ENCODE measurements at places on chromosomes 4 and X.

DNA sequence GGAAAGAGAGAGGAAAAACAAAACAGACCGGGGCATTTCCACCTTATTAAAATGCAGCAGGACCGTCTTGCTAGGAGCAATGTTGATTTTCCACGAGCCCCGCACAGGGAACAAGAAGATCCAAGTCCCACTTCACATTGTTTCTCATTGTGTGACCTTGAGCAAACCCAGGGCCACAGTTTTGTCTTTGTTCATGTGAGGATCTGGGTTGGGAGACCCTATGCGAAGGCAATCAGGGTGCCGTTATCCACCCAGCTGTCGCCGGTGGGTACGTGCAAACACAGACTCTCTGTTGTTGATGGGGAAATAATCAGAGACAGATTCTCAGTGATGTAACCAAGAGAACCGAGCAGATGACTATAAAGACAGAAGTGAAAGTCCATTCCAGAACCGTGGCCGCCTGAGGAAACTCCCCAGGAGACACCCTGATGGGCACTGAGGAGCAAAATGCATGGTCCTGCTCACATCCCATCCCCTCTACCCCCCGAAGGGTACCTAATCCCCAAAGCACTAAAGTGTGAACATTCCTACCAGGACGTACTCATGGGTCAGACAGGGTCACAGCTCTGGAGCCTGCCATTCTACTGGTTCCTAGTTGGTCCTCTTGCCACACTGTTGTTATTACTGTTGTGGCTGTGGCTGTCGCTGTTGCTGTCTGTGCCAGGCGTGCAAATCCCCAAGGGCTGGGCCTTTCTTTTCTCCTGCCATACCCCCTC, 102.7 kb upstream of the RBPJ start:
- no peak for DNase-seq

DNA sequence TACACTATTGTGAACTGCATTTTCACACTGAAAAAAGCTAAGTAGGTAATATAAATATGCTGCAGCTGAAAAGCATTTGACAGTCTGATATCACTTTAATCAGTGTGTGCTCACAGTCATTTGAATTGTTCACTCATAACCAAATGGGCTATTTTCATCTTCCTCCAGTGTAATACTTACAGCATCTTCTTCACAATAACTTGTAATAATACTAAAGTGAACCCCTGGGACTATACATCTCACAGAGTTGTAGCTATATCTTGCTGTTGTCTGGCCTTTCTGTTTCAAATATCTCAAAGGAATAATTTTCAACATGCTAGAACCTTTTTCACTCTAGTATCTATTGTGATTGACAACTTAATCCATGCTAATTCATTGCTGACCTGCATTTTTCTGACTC, 66.8 kb upstream of the GALNTL6 start:
- DNase-seq: no peak

DNA sequence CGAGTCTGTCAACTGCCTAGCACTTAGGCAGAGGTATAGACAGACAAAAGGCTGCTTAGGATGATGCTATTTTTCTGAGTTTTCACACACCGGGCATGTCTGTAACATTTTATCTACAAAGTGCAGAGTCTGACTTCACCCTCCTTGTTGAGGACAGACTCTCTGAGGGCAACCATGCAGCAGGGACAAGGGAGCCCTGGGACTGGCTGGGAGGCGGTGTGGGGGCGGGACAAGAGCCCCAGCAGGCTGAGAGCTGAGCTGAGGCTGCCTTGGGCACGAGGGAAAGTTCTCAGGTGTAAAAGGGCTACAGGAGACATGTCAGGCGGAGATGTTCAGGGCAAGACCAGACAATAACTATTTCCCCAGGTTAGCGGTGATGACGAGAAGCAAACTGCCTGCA, 81.6 kb downstream of the GATB start:
- no peak for DNase-seq

DNA sequence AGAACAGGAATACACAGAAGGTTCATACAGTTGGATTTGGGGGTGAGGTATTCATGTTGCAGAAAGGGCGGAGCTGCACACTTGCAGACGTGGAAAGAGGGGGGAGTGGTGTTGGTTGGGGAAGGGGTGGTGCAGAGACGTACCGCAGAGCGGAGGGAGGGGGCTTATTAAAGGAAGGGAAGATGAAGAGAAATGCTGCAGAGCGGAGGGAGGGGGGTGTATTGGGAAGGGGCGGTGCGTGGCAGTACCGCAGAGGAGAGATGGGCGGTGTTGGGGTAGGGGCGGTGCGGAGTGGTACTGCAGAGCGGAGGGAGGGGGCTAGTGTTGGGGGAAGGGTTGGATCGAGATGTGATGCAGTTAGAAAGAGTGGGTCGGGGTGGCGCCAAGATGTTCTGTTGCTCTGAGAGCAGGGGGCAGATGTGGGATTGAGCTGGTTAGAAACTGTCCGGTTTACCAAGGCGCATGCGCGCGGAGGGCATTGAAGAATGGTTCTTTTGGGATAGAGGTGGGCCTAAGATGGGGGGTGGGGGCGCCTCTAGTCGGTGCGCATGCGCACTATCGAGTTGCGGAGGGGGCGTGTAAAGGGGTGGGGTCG, 900 bp downstream of the TRO start:
- peak; percentile 7 for DNase-seq

DNA sequence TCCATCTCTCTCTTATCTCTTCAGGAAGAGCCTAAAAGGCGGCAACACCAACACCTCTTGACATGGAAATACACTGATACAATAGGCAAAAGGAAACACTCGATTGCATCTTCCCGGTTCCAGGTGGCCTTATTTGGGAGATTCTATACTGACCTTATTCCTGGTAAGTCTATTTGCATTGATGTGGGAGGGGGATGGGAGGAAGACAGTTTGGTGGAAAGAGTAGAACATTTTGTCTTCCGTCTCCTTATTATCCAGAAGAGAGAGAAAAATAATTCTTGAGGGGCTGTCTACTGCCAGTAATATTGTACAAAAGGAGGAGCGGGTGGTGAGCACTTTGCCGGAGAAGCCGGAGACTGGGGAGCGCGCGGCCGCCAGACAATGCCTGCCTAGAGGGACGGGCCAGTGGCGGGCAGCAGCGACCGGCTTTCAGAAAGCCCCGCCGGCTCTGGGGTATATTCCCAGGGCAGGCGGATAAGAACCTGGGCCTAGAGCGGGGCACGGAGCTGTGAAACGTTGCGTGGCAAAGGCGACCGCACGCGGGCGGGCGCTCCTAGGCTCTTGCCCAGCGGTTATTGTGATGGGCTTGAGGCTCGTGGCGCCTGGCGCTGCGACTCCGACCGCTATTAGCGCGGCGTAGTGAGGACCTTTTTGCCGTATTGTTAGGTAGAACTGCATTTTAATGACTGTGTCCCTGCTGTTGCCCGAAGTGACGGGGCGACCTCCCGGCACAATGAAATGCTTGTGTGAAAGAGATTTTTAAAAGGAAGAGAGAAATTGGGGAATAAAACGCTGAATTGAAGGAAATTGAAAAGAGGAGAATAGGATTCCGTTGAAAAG, 518 bp downstream of the PRDM8 start:
- no peak for DNase-seq

DNA sequence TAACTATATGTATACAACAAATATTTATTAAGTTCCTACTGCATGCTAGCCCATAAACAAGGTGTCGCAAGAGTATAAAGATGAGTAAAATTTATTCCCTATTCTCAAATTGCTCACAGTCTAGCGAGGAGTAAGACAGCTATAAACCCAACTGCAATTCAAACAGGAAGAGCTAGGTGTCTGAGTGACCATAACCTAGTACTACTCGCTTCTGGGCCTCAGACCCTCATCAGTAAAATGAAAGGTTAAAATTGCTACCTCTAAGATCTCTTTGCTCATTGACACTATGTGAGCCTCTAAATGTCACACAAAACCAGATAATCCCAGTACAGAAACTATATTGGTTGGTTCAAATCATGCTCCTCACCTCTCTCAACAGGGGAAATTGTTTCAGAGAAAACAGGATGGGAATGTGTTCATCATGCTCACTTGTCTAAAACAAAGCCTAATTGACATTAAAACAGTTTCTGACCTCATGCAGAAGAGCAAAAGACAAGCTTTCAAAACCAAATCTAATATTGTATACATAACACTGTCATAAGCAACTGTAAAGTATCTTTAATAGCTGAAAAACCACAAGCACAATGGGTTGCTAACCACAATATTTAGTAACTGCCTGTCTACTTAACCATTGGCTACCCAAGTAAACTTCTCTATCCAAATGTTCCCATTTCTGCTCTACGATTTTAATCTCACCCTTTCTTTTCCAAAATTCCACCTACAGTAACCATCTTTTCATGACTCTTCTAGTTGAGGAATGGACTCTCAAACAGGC, 264.6 kb upstream of the FMR1 start:
- DNase-seq: no peak

GRCh38 chr4:82287720-82288119, 86.1 kb downstream of the HNRNPD start:
- DNase-seq: no peak

- no peak for DNase-seq
Observed at GRCh38 chr4:170425521-170426143, 335.9 kb upstream of the AADAT start.

DNA sequence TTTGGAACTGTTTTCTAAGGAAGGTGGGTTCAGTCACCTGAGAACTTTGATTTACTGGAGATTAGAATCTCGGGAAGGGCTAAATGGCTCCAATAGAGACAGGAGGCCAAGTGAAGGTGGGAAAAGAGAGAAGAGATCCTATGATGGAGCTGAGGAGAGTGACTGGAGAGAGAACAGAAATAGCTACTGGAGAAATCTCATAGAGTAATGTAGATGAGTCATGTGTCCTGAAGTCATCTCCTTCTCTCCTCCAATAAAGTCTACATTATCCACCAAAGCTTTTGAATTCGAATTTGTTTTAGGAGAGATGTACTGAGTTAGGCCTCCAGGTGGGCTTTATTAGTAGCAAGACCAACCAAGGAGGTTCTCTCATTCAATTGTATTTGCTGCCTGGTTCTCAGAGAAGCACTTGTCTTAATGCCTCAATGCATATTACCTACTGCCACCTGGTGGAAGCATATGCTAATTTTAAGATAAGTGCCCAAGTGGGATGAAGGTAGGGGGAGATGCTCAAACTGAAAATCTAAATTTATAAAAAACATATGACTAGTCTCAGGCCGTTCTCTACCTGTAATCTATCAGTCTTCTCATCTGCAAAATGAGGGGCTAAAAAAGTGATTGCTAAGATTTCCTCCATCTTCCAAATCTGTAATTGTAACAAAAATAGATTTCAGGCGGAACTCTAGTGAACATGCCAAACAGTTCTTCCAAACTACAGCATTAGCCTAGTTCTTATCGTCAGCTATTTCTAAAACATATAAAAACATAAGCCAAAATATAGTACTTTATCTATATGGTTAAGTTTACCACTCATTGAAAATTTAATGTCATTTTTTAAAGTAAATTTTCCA, 24.4 kb downstream of the TXK start:
- peak; percentile 38 for DNase-seq

DNA sequence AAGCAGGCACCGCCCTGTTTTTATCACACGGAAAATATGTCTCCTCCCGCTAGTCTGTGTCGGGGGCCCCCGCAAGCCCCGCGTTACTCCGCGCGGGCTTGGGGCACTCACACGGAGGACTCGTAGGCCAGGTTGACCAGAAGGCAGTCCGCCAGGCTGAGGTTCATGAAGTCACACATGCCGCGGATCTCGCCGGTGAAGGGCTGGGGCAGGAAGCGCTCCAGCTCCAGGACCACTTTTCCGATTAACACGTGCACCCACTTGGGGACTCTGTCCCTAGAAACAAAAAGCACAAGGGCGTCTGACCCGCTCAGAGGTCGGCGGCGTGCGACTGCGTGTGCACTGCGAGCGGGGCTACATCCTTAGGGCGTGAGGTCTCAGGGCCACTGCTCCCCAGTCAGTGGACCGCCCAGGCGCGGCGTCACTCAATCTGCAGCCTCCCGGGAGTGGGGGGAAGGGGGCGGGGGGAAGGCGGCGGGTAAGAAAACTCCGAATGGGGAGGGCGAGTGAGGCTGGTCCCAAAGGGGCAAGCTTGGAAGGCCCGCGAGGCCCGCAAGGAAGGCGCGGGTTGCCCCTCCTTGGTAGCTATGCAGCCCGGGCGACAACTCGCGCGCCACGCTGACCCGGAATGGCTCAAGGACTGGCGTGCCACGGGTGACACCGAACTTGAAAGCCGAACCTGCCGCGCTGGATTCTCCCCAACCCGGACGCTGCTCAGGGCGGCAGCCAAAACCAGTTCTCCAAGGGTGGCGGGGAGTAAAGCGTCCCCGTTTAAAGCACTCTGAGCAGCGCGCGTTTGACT, 722 bp downstream of the NAAA start:
- DNase-seq: peak; percentile 74

DNA sequence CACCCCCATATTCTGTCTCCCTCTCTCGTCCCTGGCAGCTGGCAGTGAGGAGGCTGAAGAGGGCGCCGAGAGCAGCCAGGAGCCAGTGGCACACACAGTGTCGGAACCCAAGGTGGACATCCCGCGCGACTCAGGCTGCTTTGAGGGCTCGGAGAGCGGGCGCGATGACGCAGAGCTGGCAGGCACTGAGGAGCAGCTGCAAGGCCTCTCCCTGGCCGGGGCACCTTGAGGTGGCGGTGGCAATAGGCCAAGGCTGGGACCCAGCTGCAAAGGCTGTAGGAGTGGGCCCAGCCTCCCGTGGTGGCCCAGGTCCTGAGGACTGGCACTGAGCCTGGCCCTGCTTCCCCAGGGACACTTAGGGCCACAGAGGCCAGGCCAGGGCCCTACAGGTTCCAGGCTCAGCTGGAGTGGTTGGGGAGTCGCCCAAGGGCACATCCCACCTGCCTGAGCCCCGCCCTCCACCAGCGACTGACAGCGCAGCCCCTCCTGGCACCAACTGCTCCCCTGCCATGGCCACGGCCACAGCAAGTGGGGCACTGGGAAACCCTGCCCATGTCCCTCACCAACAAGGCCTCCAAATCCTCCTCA, 13.9 kb downstream of the SASH3 start:
- DNase-seq: no peak

DNA sequence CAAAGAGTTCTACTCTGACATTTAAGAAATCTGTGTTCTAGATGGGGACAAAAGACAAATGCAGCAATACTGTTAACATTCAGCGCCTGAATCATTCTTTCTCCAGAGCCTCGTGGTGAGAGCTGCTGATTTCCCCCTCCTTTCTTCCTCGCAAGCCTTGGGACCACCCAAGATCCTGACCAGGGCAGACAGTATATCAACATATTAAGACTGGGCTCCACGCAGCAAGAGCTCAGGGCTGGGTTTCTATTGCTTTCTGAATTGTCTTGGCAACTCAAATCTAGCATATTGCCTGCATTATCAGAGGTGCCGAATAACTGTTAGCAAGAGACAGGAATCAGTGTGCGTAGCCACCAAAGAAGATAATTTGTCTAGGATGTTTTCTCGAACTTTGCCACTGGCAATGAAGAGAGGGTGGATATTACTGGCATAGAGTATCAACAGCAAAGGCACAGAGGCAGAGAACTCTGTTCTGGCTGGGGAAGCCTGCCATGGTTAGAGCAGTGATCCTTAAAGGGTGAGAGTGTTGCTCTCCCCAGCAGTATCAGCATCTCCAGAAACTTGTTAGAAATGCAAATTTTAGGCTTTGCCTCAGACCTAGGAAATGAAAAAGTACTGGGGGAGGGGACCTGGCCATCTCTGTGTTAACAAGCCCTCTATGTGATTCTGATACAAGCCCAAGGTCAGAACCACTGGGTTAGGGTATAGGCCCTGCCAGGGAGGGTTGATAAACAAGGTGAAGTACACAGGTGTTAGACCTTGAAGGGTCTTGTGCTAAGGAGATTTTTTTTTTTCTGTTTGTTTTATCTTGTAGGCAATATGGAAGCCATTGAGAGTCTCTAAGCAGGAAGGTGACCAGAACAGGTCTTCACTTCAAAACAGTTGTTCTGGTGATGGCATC, 46.2 kb upstream of the MID1IP1 start:
- no peak for DNase-seq

- DNase-seq: no peak
Observed at GRCh38 chrX:112738347-112739033, 58.8 kb upstream of the LHFPL1 start.

GRCh38 chrX:134484039-134484438, 24.1 kb downstream of the HPRT1 start:
- peak; percentile 29 for DNase-seq

All from RPMI8226 (cell line).